Fibroblast of skin of abdomen (primary cell): ENCODE measurements at places on chromosomes 2 and 18.

- DNase-seq, result no peak
These were observed 255.3 kb downstream of the SH3BP4 start for GRCh38 chr2:235206980-235207579.

GRCh38 chr2:222859786-222860612 is 837 bp upstream of the ACSL3 start:
- no peak for DNase-seq

DNA sequence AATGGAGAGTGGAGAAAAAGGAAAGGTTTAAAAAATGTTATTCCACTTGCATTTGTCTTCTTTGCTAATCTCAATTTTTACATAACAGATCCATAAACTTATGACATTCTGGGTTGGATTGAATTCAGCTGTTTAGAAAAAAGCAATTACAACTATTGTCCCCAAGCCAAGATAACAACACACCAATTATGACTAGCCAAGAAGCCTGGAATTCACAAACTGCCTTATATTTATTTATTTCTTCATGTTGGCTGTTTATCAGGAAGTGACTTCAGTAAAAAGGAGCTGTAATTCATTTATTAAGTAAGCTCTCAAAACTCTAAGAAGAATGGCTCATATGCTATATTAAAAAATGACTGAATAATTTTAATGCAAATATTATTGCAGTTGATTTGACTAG is 137.4 kb downstream of the CALCRL start:
- DNase-seq, result no peak

GRCh38 chr2:234555616-234556249 is 58.9 kb upstream of the ARL4C start:
- peak; percentile 51 for DNase-seq

DNA sequence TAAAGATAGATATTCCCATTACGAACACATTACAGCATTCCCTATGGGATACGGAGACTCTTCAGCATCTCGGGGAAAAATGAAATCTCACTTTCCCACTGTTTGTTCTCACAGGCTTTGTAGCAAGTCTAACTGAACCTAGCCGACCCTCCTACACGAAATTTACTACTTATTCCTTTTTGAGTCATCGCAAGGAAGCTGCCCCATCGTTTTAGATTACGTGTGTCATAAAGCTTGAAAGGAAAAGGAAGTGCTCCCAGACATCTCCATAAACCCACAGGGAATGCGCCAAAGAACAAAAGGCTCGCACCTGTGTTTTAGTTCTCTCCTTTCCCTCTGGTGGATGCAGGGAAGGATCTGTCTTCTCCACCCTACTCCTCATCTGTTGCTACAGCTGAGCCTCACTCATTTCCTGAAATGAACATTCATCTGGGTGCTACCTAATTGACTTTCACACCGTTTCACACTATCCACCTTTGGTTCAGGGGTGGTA is 76.2 kb upstream of the STK39 start:
- peak; percentile 17 for DNase-seq

DNA sequence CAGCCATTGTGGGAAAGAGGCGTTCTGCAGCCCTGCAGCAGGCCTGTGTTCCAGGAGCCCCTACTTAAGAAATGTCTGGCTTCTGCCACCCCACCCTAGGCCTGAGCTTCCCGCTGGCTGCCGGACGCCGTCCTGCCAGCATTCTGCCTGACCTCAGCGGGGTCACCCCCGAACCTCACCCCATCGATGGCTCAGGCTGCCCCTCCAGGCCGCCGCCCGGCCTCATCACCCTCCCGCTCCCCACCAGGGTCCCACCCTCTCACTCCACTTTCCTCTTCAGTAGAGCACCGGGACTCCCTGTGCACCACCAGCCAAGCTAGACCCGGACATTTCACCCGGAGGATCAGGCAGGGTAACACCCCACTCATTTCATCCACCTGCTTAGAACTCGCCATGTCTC is 73.6 kb upstream of the SALL3 start:
- DNase-seq, result no peak

- no peak for DNase-seq
These were observed 36.1 kb downstream of the ZNF407 start for GRCh38 chr18:74633652-74634352.

DNA sequence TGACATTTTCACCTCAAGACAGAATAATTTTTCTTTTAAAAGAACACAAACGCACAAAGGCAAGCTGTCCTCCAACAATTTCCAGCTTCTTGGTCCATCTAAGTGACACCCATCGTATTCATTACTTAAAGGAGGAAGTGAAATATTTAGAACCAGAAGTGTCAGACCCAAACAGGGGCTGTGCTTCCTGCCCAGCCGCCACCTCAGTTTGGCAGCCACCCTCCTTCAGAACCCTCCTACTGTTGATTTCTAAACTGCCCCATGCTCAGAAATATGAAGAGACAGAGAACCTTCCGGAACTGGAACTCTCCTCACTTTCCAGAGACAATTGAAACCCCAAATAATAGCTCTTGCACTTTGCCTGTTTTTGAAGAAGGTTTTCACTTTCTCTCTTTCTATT is 734.8 kb upstream of the SALL3 start:
- no peak for DNase-seq

DNA sequence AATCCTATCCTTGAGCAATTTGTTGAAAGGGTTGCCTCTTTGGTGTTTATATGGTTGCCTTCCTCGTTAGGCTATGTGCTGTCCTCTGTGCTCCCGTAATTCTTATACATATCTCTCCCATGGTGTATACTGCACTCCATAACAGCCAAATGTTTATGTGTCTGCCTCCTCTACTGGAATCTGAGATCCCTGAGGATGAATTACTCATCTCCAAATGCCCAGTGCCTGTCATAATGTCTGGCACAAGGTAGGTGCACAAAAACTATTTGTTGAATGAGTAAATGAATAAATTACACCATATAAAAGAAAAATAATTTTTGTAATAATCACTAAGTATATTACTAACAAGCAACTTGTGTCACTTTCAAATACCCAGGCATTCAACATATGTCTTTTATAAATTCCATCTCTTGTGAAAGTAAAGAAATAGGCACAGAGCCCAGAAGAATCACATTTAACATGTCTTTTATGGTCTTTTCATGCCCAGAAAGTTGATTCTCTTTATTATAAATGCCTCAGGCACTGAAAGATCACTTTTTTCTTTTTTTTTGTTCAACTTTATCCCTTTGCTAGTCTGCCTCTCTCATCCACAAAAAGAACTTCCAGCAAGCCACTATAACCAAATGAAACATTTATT is 164.9 kb downstream of the CCDC148 start:
- peak; percentile 22 for DNase-seq

DNA sequence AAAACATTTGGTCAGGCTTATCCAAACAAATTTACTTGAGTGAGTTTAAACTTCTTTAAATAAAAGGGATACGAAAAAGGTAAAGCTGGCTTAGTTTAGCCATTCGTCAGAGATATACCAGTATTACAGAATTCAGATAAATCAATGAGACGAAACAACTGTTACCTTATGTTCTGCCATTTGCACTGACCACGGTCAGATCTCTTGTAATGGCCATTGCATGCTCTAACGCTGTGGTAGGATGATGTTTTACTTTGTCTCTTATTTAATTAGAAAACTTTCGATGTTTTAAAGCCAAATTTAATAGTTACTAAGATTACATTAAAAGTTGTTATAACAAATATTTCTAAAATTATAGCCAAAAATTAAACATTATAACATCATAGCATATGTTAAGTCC is 1.5 kb downstream of the C18orf54 start:
- DNase-seq, result no peak

DNA sequence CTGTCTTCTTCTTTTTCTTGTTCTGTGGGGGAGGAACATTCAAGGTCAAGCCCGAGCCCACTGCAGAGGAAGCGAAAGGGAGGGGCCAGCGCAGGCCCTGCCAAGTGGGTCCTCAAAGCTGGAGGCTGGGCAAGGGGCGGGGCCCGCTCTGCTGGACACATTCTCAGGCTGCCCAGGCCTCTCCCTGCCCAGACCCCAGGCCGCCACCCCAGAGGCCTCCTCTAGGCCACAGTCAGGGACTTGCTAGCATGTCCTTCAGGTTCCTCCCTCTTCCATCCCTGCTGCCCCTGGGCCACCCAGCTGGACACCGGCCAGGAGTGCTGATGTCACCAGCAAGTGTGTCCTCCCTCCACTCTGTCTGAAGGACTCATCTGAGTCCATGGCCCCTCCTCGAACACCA is 44.1 kb downstream of the KIF1A start:
- no peak for DNase-seq

DNA sequence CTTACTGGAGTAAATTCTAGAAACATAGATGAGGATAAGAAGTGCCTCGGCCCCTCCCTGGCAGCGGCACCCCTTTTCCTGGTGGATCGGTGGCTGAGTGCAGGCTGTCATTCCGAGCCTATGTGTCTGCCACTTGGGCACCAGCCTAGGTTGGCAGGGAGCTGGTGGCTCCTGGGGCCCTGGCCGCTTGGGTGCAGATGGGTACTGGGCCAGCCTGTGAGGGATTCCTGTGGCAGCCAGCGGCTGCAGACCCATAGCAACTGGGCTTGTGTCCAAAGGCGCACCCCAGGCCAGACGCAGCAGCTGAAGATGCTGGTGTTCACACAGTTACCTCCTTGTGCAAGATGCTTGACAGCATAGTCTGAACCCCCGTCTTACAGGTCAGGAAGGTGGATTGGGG is 2.8 kb downstream of the SNORC start:
- DNase-seq, result no peak

- no peak for DNase-seq
These were observed 323.7 kb downstream of the ARHGAP15 start for GRCh38 chr2:143452817-143453451.

DNA sequence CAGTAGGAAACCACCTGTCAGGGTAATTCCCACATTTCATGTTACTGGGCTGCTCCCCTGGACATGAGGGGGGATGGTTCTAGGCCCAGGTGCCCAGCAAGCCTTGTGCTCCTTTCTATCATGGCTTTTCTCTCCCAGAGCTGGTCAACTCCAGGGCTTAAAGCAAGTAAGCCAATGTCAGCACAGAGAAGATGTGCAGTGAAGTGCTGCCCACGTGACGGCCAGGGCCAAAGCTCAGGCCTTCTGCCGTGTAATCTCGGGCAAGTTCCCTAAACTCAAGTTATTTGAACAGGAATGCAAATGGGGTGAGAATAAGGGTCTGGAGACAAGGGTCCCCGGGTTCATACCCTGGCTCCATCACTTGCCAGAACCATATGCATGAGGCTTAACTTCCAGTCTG is 16.5 kb downstream of the SFXN5 start:
- DNase-seq, result no peak

DNA sequence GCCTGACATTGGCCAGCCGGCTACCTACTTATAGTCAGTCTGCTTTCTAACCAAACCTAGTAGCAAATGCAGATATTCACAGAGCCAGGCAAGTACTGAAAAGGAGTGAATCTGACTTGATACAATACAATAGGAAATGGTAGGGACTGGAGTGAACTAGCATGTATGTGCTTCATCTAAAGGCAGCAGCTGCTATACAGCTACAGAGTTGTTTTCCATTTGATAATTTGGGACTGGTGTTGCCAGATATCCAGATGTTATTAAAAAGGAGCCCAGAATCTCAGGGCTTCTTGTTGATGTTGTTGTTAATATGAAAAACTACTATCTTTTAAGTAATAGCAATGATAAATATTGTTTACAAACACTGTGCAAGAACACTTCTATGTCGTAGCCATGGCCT is 159.4 kb downstream of the BABAM2 start:
- DNase-seq, result no peak

GRCh38 chr18:55136258-55136657 is 177.0 kb upstream of the CCDC68 start:
- DNase-seq, result no peak

GRCh38 chr2:64837116-64837731 is 152.0 kb upstream of the SLC1A4 start:
- DNase-seq, result peak; percentile 62

- no peak for DNase-seq
These were observed 62.9 kb downstream of the PDCL3 start for GRCh38 chr2:100625717-100626116.

DNA sequence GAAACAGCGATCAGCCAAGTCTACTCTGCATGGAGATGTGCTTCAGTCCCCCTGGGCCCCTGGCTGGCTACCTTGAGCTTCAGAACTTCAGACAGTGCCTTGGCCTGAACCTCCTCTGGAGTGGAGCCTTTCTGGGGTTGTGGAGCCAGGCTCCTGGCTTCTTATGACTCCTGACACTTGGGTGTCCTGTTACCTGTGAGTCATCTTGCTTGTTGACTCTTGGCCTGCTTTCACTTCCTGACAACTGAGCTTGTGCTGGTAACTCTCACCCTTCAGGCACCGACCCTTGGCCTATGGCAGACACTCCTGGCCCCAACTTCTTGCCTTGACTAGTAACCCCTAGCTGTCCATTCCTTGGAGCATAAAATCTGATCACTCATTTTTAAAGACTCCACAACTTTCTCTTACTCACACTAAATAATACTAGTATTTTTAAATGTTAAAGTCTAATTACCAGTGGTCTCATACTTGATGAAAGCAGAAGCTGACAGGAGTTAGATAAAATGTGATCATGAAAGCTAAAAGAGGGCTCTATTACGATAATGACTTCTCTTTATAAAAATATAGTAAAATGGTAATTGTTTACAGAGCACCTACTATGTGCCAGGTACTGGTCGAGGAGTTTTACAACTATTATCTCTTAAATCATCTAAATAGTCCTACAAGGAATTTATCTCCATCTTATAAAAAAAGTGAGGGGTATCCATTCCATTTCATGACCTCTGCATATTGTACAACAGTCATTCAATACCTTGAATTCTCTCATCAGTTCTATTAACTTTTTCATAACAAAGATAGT is 46.3 kb upstream of the VIT start:
- peak; percentile 57 for DNase-seq

GRCh38 chr2:160363961-160364360 is 129.6 kb downstream of the RBMS1 start:
- DNase-seq, result no peak

- DNase-seq, result no peak
These were observed 124.1 kb upstream of the CDH19 start for GRCh38 chr18:66727991-66728390.

GRCh38 chr2:2867397-2867979 is 510.1 kb downstream of the EIPR1 start:
- DNase-seq, result no peak

GRCh38 chr18:70418546-70419311 is 129.9 kb downstream of the SOCS6 start:
- DNase-seq, result peak; percentile 12

- DNase-seq, result no peak
These were observed 62.0 kb upstream of the LGALSL start for GRCh38 chr2:64391940-64392339.

- no peak for DNase-seq
These were observed 799 bp downstream of the SYT4 start for GRCh38 chr18:43276491-43276890.

GRCh38 chr18:26262156-26262555 is 35.9 kb downstream of the TAF4B start:
- no peak for DNase-seq

- no peak for DNase-seq
These were observed 1.8 kb downstream of the RTKN start for GRCh38 chr2:74439803-74440377.

GRCh38 chr2:8103085-8103708 is 578.7 kb upstream of the ID2 start:
- peak; percentile 78 for DNase-seq

GRCh38 chr2:240781471-240782220 is 38.4 kb downstream of the KIF1A start:
- no peak for DNase-seq

GRCh38 chr2:172293952-172294351 is 133.4 kb upstream of the ITGA6 start:
- DNase-seq, result peak; percentile 46

- no peak for DNase-seq
These were observed 61.3 kb downstream of the CUL3 start for GRCh38 chr2:224523626-224524577.

- no peak for DNase-seq
These were observed 149.9 kb downstream of the LOXHD1 start for GRCh38 chr18:46506974-46507586.

- no peak for DNase-seq
These were observed 84.6 kb upstream of the CERS6 start for GRCh38 chr2:168371273-168372019.
